ENCODE measurements at places on chromosomes 12 and 14.

DNA sequence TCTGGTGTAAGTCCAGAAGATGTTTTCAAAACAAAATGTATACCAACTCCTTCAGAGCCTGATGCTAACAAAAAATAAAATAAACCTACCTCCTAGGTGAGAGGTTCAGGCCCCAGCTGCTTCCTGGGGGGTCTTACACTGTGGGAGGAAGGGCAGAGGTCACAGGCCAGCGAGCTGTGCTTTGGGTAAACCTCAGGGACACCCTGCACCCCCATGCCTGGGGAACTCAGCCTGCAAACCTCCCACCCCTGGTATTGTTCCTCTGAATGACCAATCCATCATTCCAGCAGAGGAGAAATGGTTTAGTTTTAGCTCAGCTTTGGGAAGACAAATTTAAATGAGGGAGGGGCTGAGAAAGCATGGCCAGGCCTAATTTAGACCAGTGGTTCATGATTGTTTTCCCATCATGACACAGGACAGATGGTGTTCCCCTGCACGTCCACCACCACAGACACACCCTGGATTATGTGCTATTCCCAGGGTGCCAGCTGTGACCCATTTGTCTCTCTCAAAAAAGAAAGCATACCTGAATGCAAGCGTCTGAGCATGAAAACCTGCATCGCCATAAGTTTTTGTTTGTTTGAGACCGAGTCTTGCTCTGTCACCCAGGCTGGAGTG, 14.5 kb upstream of the TFCP2 start:
- no peak for DNase-seq

- no peak for DNase-seq
Observed at GRCh38 chr14:54771411-54772027, 131.1 kb downstream of the GCH1 start.

GRCh38 chr12:13153180-13153579, 43.3 kb upstream of the EMP1 start:
- DNase-seq = no peak

DNA sequence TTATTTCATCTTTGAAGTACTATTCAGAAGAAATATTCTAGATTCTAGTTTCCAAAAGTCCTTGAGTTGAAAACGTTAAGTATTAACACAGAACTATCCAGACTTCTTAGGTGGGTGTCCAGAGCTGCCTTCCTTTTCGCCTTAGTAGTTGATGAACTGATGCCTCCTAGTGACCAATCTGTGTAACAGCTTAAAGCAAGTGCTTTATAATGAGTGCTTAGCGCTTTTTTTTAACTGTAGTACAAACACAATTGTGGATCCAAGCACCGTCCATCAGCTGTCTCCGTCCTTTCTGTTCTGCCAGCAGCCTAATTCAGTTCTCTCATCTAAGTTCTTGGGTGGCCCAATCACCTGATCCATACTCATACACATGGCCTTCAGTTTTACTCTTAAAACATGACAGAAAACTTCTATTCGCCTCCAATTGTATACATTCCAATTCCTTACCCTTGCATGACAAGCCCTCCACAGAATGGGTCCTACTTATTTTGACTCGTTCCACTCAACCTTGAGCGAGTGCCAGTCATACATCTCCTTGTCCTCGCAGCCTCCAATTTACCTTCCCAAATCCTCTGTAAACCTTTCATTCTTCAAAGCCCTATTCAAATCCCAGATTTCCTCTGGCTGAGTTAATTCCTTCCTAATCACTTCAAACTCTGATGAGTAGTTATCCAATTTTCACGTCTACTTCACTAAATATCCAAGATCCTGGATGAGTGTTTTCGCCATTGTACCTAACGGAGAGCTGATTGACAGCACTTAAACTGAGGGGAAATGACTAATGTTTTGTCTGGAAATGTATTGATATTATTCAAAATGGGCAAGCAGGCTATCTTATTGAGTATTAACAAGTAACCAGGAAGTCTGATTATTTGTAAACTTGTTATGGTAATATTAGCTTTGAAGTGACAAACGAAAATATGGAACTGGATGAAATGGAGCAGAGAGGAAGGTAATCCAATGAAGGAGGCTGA, 5.8 kb upstream of the PHLDA1 start:
- DNase-seq = no peak

- DNase-seq = no peak
Observed at GRCh38 chr12:18222699-18223098, 38.6 kb upstream of the PIK3C2G start.

- no peak for DNase-seq
Observed at GRCh38 chr14:101767618-101768362, 6.3 kb downstream of the PPP2R5C start.

GRCh38 chr14:73049428-73049827, 8.9 kb upstream of the RBM25 start:
- DNase-seq = no peak

DNA sequence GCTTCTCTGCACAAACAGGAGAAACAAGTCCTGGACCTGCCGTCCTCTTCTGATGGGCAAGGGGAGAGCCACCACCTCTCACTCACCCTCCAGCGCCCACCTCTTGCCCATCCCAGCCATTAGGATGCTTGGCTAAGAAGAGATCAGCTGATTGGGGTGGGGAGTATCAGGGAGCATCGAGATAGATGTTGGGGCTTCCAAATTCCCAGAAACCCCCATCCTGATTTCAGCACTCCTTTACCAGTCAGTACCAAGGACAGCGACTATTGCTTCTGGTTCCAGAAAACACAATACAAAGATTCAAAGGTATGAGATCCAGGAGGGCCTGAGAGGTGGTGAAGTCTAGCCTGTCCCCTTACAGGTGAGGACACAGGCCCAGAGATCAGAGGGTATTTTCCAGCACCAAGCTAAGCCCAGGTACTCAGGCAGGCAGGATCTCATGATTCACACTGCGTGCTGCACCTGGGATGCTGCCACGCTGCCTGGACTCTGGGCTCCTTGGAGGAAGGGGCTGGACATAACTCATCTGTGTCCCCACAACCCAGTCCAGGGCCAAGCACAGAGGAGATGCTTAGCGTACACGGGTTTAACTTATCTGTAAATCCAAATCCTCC, 76.6 kb downstream of the TUNAR start:
- DNase-seq = no peak

GRCh38 chr14:63486738-63487137, 56.4 kb downstream of the PPP2R5E start:
- DNase-seq = no peak

- no peak for DNase-seq
Observed at GRCh38 chr12:46675736-46676135, 150.1 kb downstream of the SLC38A4 start.

GRCh38 chr14:101586531-101587430, 25.5 kb downstream of the DIO3 start:
- no peak for DNase-seq

DNA sequence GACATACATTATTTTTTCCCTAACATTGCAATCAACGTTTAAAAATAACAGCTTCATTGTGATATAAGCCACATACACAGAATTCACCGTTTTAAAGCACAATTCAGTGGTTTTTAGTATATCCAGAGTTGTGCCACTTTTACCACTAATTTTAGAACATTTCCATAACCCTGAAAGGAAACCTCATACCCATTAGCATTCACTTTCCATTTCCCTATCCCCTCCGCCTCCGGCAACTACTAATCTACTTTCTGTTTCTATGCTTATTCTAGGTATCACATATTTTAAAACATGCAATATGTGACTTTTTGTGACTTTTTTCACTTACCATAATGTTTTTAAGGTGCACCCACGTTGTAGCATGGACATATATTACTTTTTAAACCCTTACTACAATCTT, 55.6 kb upstream of the ISM2 start:
- no peak for DNase-seq

DNA sequence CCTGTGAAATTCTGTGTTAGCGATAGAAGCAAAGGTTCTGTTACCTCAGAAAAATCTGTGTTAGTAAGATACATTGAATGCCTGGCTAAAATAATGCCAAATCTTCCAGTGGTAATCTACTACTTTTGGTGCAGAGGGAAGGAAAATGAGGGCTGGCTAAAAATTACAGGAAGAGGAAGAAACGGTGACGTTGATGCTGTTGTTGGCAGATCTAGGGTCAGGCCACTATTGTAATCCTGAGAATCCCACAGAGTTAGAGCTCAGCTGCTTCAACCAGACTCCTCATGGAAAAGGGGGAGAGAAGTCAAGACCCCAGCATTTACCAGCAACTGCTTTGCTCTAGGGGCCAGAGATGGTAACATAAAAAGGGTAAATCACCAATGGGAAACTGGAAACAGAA, 145.1 kb downstream of the PPM1H start:
- DNase-seq = no peak

DNA sequence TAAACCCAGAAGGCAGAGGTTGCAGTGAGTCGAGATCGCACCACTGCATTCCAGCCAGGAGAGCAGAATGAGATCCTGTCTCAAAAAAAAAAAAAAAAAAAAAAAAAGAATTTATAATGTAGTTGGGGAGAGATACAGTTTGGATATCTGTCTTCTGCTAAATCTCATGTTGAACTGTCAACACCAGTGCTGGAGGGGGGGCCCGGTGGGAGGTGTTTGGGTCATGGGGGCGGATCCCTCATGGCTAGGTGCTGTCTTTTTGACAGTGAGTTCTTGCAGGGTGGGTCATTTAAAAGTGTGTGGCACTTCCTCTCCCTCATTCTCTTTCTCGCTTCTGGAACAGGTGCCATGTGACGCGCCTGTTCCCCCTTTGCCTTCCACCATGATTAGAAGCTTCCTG, 32.8 kb downstream of the CLIP1 start:
- DNase-seq = no peak

DNA sequence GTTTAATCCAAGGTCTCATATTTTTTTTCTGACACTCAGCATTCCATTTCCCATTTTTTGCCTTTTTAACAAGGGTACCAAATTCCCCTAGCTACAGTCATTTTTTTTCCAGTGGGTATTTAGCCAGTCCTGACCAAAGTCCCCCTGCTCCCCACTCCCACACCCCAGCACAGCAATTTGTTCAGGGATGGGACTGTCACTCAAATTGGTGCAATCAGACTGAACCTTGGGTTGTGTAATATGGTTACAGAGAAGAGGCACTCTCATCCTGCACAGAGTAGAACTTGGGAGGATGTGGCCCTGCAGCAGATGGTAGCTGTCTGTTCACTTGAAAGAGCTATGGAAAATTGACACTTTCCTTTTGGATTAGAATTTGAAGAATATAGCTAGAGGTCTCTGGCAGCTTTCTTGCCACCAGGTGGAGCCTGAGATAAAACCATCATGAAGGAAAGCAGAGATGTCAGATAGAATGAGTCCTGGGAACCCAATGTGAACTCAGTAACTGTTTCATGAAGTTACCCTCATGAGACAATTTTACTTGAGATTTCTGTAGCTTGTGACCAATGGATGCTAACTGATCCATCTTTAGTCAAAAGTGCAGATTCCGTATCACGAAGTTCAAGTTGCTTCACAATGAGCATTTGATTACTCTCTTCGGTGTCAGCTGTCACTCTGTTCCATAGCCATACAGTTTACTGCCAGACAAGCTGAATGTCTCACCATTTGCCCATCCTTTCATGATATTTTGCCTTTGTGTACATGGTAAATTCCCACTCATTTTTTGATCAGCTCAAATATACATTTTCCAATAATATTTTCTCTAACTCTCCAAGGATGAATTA, 394.0 kb upstream of the SYT1 start:
- no peak for DNase-seq

DNA sequence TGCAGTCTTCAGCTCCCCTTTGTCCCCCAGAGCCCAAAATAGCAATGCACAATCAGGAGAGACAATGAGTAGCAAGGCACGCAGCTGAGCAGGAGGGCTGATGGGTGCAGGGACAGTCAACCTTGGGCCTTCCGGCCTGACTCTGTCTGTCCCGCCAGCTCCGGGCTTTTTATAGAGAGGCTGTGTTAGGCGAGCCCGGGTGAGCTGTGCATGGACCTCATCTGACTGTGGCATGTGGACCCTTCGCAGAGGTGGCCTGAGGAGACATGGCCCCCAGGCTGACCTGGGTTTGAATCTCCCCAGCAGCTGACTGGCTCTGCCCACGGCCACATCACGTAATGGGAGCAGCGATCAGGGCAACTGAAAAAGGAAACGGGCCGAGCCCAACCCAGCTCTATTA, 177.9 kb downstream of the TSPAN9 start:
- no peak for DNase-seq

GRCh38 chr12:3105690-3106479, 28.7 kb downstream of the TSPAN9 start:
- no peak for DNase-seq

DNA sequence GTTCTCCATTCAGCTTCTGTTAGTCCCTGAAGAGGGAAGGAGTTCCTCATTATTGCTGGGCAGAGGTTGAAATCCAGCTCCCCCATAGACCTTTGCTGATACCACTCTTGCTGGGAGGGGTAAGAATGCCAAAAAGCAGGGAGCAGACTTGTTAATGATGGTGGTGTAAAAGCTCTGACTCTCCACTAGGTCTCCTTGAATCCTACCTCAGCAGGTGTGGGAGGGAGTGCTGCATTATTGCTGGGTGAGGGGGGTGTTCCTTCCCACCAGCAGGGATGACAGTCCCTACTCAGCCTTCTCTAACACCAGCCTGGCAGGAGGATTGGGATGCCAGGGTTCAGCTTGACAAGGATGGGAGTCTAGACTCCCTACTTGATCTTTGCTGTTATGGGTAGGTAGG, 185.8 kb upstream of the NOS1 start:
- no peak for DNase-seq

DNA sequence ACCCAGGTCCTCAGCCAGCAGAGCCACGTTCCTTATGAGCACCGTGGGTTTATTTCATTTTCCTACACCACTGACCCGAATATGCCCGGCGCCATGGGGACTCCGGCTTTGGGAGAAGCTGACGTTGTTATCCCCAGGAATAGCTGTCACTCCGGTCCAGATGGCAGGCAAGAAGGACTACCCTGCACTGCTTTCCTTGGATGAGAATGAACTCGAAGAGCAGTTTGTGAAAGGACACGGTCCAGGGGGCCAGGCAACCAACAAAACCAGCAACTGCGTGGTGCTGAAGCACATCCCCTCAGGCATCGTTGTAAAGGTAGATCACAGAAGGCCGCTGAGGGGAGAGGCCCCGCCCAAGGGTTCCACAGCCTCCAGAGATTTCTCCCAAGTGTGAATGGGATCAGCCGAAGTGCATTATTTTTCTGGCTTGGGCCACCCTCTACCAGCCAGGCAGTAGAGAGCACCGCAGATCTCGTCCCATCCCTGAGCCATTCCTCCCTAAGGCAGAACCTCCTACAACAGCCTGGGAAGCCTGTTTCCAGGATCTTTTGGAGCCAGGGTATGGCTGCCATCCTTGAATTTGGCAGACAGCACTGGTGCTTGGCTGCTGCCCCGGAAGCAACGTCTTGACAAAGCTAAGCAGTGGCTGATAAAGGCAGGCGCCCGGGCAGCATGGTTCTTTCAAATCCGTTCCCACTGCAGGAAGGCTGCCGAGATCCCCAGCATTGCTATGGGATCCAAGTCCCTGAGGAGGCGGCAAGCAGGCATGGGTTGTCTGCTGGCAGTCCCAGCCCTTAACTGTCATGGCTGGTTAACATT, 17.8 kb downstream of the CDK2AP1 start:
- no peak for DNase-seq

Data from effector memory CD4-positive, alpha-beta T cell (primary cell).